ENCODE measurements at places on chromosomes 2 and 18. TPM values are rescaled to one million over a fixed set of nuclear protein-coding genes. Genes with fewer than 3 reads are reported as not detected.

Gene ANO7
- 1.8 TPM for total RNA-seq

Gene SLC19A3
- not detected for total RNA-seq

Gene NXPH2
- total RNA-seq, result not detected

GRCh38 chr2:25122367-25122766 is 46.0 kb downstream of the POMC start:
- H3K27ac ChIP-seq, result no peak overlapping the region
- no peak for DNase-seq

DNA sequence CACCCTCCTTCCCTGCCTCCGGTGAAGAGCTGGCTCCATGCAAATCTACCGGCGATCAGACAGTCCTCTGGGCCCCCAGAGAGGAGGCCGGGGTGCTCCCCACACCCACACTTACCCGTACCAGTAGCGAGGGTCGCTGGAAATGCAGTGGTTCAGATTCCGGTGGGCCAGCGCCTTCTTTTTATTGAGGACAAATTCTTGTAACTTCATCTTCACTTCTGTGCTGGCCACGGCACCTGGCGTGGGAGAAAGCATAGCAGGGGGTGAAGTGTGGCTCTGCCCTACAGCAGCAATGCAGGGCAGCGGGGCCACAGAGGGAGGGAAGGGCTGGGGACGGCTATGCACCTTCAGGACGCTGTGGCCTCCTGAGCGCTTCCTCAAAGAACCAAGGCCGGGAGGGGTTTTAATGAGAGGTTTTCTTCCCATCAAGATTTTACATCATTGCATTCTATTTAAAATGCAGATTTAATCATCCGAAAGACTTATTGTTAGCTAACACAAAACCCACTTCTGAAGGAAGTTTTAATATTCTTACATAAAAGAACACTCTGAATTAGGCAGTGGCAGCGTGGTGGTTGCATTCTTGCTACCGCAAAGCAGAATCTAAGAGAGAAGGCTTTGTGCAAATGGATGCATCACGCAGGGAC is 237.0 kb downstream of the HDAC4 start:
- H3K4me3 ChIP-seq, result no peak overlapping the region
- no peaks in the 10 kb centered on the region for H3K36me3 ChIP-seq
- H3K27ac ChIP-seq, result no peak overlapping the region
- no peak for DNase-seq

GRCh38 chr2:28414583-28414982 is 21.9 kb downstream of the FOSL2 start:
- DNase-seq, result no peak
- H3K27me3 ChIP-seq, result no peaks in the 10 kb centered on the region
- H3K4me1 ChIP-seq, result peaks cover 8% of the 10 kb centered on the region
- no peaks in the 10 kb centered on the region for H3K36me3 ChIP-seq

DNA sequence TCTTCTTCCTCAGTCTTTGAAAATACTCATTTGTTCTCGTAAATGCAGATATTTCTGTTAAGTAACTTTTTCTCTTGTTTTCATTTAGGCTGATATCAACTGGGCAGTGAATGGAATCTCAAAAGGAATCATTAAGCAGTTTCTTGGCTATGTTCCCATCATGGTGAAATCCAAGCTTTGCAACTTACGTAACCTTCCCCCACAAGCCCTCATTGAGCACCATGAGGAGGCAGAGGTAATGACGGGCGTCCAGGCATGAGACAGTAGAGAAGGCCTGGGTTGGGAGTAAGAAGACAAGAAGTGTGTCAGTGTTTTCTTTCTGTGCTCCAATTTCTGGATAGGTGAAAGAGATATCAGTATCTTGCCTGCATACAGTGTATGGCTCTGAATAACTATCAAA is 5.1 kb downstream of the POLR1B start:
- peaks cover 54% of the 10 kb centered on the region for H3K36me3 ChIP-seq
- H3K4me1 ChIP-seq, result peaks cover 11% of the 10 kb centered on the region
- no peaks in the 10 kb centered on the region for H3K27me3 ChIP-seq

- H3K4me3 ChIP-seq, result no peak overlapping the region
- H3K36me3 ChIP-seq, result no peaks in the 10 kb centered on the region
- H3K4me1 ChIP-seq, result peaks cover 12% of the 10 kb centered on the region
- peaks cover 8% of the 10 kb centered on the region for H3K27me3 ChIP-seq
- no peak for DNase-seq
These were observed 18.3 kb upstream of the ANKRD53 start for GRCh38 chr2:70959851-70960832.

- no peak overlapping the region for H3K4me3 ChIP-seq
- no peaks in the 10 kb centered on the region for H3K4me1 ChIP-seq
- DNase-seq, result no peak
- H3K27me3 ChIP-seq, result no peaks in the 10 kb centered on the region
- no peak overlapping the region for H3K27ac ChIP-seq
- H3K36me3 ChIP-seq, result no peaks in the 10 kb centered on the region
These were observed 33.5 kb upstream of the PXDN start for GRCh38 chr2:1777781-1778180.

- no peak for DNase-seq
- H3K27ac ChIP-seq, result no peak overlapping the region
- no peak overlapping the region for H3K4me3 ChIP-seq
- no peaks in the 10 kb centered on the region for H3K27me3 ChIP-seq
- no peaks in the 10 kb centered on the region for H3K36me3 ChIP-seq
- no peaks in the 10 kb centered on the region for H3K4me1 ChIP-seq
These were observed 69.2 kb downstream of the NRXN1 start for GRCh38 chr2:50962731-50963130.

- H3K27me3 ChIP-seq, result no peaks in the 10 kb centered on the region
- no peaks in the 10 kb centered on the region for H3K36me3 ChIP-seq
- H3K27ac ChIP-seq, result no peak overlapping the region
- H3K4me3 ChIP-seq, result no peak overlapping the region
- DNase-seq, result no peak
These were observed 683.8 kb downstream of the ERBB4 start for GRCh38 chr2:211854832-211855231.

- no peaks in the 10 kb centered on the region for H3K36me3 ChIP-seq
- DNase-seq, result no peak
These were observed 394.1 kb downstream of the TRIB2 start for GRCh38 chr2:13110825-13111224.

- H3K27ac ChIP-seq, result no peak overlapping the region
- H3K27me3 ChIP-seq, result no peaks in the 10 kb centered on the region
- DNase-seq, result no peak
- no peak overlapping the region for H3K4me3 ChIP-seq
- H3K4me1 ChIP-seq, result no peaks in the 10 kb centered on the region
These were observed 216.2 kb downstream of the GBX2 start for GRCh38 chr2:235951982-235952381.

All from B cell (primary cell).